ENCODE measurements at places on chromosomes 6 and 20.

- DNase-seq, result peak; percentile 38
Measured at GRCh38 chr20:63740070-63740626, 572 bp downstream of the SLC2A4RG start.

- no peak for DNase-seq
Measured at GRCh38 chr20:53408691-53409446, 184.8 kb downstream of the ZNF217 start.

DNA sequence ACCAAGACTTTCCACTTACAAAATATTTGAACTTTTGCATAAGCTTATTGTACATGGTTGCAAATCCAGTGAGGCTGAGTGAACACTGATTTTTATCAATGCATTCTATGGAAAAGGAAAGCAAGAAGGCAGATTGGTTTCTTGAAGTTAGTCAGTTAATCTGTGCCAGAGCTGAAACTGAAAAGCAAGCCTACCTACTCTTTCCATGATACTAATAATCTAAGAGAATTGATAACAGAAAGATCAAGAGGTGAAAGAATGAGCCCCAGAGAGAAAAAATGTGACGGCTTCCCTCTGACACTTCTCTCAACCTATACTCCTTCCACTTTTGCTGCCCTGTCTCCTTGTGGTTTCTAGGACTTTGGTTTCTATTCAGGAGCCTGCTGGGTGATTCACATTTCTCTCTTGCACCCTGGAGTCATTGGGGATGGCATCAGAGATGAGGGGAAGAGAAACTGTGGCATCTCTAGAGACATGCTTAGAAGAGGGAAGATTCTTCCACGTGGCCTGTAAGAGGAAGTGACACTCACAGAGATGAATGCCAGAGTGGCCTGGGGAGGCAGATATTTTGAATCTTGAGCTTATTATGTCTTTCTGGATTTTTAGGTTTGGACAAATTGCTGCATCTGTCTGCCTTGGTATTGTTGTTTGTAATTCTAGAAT is 158.6 kb upstream of the RIMS1 start:
- no peak for DNase-seq

DNA sequence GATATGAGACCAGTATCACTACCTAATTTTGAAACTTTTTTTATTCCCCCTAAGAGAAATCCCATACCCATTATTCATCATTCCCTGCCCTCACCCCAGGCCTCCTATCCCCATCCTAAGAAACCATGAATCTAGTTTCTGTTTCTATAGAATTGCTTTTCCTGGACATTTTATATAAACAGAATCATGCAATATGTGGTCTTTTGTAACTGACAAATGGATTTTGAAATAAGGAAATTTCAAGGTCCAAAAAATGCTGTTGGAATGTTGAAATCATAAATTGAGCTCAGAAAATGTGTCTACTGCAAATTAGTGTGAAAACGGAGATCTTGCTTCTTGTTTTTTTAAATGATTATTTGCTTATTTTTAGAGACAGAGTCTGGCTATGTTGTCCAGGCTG is 25.1 kb downstream of the RNF217 start:
- DNase-seq, result no peak

- DNase-seq, result no peak
Measured at GRCh38 chr6:20688710-20689500, 154.6 kb downstream of the CDKAL1 start.

- DNase-seq, result peak; percentile 86
Measured at GRCh38 chr6:42978839-42979522, at the start of gene PEX6. Gene PEX6 (minus strand): TSS chr6:42979181. CDS start chr6:42979150, 31 bp downstream.

- DNase-seq, result no peak
Measured at GRCh38 chr6:43604174-43604573, 24.9 kb downstream of the GTPBP2 start.

- no peak for DNase-seq
Measured at GRCh38 chr6:31125586-31126363, 5.5 kb upstream of the CDSN start.

DNA sequence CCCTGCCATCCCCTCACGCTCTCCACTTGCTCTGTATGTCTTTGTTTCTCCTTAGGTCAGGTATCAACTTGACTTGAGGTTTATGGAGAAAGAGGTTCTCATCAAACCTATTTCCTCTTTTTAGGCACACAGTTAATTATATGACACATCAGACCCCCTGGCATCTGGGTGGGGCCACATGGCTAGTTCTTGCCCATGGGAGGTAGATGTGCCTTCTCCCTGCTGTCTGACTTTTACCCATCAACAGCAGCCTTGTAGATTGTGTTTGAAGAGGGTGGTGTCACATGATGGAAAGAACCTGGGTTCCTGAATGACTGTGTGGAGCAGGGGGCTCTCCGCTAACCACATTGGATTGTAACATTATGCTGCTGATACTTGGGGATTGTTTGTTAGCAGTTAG is 7.2 kb upstream of the UQCC2 start:
- no peak for DNase-seq

- no peak for DNase-seq
Measured at GRCh38 chr20:16760431-16761304, 12.5 kb downstream of the OTOR start.

DNA sequence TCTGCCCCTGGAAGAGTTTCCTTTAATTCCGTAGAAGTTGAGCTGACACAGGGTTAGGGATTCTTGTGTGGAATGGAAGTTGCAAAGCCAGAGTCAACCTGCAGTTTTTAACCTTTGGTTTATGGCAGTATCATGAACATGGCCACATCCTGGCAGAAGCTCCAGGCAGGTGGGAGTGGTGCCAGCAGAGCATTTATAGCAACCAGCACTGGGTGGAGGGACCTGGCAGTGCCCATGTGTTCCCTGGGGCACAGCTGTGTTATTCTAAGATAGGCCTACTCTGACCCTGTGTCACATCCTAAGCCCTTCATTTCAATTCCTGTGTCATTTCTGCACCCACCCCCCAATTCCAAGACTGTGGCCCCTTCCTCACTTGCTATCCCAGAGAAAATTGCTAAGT is 26.1 kb upstream of the ZNF831 start:
- no peak for DNase-seq

GRCh38 chr6:35967076-35967774 is 46.3 kb upstream of the SRPK1 start:
- DNase-seq, result no peak

DNA sequence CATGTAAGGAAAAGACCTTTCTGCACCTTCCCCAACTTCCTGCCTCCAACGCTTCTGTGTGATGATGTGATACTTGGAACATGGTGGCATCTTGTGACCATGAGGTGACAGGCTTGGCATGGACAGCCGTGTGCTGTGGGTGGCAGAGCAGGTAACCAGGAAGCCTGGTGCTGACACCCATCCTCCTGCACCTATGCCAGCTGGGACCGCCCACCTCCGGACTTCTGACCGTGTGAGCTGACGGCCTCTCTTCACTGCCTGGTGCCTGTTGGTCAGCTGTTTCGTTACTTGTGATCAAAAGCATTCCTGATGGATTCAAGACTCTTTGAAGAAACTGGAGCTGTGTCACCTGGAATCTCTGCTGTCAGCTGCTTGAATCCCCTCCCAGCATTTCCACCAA is 70.3 kb downstream of the TMEM242 start:
- DNase-seq, result no peak

- DNase-seq, result no peak
Measured at GRCh38 chr6:32045811-32046449, 7.7 kb downstream of the CYP21A2 start.

DNA sequence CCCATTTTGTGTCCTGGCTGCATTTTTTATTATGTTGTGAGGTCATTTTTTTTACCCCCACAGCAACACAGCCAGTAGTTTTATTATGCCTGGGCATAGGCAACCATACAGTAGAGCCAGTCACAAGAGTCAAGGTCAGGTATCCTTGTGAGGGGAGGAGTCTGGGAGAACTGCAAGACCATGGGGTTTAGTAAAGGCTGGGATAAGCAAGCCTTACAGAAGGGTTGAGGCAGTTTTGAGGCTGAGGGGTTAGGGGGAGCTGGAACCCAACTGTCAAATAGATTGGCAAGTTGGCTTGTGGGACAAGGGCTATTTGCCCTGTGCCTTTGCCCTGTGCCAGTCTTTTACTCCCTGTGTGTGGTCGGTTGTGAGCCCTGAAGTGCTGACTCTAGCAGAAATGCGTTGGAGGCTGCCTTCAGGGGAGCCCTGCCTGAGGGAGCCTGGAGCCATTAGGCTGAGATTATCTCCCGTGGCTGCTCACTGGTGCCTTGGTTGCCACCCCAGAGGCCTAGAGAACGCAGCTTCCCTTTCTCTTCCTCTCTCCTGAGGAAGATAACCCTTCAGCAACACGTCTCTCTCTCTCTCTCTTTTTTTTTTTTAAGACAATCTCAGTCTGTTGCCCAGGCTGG is 31.1 kb downstream of the RALY start:
- no peak for DNase-seq

DNA sequence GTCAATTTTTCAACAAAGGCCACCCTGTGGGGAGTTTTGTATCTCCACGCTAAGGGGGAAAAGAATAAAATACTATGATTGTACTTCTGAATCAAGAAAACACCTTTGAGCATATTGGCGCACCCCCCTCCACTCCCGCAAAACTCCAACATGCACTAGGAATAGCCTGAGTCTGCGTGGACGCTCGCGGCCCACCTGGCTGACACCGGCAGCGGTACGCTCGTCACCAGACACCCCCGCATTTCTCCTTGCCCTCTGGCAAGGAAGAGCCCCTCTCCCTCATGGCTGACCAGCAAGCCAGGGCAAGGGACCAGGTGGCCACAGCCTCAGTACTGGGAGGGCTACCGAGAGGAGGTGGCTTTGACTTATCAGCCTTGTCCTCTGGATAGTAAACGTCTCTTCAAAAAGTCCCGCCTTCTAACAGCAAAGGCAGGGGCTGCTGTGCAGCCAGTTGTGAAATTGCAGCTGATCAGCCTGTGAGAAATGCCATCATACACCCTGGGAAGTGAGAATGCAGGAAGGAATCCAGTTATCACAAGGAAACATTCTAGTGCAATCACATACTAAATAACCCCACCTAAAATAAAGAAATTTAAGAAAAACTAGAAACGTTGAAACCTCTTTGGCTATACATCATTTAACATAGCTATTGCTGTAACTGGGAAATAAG is 84.2 kb downstream of the HUS1B start:
- no peak for DNase-seq

DNA sequence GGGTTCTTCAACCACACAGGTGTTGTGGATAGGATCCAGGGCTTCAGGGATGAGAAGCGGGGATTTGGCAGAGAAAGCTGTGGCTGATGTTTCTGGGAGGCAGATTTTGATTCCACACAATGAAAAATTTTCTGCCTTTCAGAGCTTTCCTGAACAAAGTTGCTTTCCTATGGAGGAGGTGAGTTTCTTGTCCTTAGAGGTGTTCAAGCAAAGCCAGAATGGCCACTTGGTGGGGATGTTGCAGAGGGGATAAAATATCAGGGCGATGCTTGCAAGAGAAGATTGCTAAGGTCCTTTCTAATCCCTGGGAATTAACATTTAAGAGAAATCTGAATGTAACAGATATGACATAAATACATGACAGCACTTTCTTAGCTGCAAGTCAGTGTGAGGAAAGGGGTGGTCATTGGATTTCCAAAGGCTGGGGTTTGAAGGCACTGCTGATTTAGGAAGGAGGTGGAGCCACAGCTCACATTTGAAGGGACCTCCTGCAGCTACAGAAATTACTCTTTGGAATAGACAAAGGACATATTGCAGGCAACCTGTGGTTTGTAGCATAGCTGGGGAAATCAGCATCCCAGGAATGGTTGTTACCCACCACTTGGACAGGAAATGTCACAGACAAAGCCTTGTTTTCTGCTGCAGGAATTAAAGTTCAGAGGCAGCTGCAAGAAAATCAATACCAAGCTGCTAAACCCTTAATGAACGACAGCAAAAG is 271.1 kb upstream of the CHD6 start:
- DNase-seq, result no peak

GRCh38 chr20:3134151-3134550 is 25.5 kb downstream of the FASTKD5 start:
- DNase-seq, result no peak

DNA sequence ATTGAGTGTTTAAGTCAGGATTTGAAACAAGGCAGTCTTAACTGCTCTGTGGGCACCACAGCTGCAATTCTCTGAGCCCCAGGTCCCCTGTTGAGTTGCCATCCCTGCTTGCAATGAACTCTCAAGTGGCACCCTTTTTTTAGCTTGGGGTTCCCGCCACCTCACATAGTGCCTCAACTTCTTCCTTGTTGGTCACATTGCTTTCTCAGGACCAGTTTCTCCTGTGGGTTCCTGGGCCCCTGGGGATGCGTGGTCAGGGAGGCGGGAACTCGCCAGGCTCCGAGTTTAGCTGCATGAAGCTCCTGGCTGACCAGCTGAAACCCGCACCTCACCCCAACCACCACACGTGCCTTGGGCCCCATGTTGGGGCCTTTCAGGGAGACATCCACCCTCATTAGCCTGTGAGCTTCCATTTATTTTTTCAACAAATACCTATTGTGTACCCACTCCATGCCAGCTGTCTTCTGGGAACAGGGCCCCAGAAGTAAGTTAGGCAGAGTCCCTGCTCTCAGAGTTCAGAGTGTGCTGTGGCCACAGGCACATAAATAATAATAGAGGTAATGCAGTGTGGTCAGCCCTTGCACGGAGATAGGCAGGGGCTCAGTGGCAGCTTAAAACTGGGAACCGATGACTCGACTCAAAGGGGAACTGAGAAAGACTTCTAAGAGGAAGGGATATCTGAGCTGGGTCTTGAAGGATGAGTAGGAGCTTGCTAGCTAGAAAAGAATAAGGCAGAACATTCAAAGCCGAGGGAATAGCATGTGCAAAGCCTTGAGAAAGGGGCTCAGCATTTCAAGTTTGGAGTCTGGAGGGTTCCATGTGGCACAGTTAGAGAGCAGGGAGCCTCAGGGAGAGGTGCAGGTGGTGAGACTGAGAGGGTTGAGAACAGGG is 33.9 kb upstream of the FAM83D start:
- no peak for DNase-seq

DNA sequence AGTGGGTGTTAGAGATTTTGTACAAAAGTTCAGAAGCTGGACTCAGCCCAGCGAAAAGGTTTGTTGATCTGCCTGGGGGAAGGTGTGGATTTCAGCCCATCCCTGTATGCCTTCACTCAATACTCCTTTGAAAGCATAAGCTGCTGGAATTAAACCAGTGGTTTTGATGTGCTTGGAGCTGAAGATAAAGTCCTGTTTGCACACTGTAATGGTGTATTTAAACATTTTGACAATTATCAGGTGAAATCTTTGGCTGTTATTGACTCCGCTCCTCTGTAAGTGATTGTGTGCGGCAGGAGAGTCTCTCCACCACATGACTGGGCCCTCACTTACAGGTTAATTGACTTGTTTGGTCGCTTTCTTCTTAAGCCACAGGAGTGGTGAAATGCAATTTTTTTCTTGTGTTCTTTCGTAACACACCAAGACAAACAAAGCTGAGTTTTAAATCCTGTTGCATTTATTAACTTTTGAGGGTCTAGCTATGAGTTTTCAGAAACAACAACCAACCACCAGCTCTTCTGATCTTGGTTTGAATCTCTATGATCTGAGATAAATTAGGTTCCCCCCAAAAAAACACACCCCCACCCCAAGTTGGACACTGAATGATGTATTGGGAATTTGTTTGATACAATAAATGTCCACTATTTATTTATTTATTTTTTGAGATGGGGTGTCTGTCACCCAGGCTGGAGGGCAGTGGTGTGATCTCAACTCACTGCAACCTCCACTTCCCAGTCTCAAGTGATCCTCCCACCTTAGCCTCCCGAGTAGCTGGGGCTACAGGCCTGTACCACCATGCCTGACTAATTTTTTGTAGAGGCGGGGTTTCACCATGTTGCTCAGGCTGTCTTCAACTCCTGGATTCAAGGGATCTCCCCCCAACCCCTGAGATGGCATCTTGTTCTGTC is 46.3 kb upstream of the NCOA3 start:
- DNase-seq, result no peak

GRCh38 chr20:4767084-4767483 is 45.4 kb downstream of the PRND start:
- no peak for DNase-seq

- DNase-seq, result no peak
Measured at GRCh38 chr20:50866036-50866685, 65.1 kb downstream of the ADNP start.

Measured in activated CD4-positive, alpha-beta T cell treated with anti-CD3 and anti-CD28 coated beads for 4 hours (primary cell).